ENCODE measurements at places on chromosomes 7 and 10.

- DNase-seq = no peak
Measured at GRCh38 chr10:94282369-94282768, 80.4 kb downstream of the NOC3L start.

DNA sequence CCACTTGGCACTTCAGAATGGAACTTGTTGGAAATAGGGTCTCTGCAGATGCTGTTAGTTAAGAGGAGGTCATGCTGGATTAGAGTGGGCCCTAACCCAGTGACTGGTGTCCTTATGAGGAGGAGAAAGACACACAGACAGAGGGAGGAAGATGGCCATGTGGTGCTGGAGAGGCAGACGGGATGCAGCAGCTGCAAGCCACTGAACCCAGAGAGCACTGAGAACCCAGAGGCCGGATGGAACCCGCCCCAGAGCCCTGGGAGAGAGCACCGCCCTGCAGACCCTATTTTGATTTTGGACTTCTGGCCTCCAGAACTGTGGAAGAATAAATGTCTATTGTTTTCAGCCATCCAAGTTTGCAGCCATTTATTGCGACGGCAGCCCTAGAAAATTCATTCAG is 58.0 kb upstream of the EBF3 start:
- no peak for DNase-seq

GRCh38 chr10:12348870-12349628 is at the start of gene CAMK1D:
Gene CAMK1D, plus strand, starts transcription at chr10:12349547.
- DNase-seq = no peak

- no peak for DNase-seq
Measured at GRCh38 chr10:119189811-119190282, 11.2 kb upstream of the PRDX3 start.

DNA sequence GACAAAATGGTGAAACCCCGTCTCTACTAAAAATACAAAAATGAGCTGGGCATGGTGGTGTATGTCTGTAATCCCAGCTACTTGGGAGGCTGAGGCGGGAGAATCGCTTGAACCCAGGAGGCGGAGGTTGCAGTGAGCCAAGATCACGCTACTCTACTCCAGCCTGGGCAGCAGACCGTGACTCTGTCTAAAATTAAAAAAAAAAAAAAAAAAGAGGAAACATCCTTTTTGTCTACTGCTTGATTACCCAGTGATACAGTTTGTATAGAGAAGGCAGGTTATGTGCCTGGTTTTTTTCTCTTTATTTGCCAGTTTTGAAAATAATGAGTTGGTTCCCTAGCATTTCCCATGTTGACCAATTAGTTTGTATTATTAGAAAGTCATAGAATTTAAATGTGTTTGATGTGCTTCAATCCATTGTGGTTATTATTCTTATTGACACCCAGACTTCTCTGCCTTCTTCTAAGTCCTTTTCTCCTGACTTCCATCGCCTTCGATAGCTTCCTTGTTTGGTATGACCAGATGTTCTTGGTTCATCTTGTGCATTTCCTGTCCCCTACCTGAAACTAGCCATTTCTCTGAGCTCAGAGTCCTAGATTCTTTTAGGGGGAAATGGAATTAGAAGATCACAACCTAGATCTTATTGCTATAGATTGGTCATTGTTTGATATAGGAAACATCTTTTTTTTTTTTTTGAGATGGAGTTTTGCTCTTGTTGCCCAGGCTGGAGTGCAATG is 43.2 kb downstream of the VKORC1L1 start:
- no peak for DNase-seq

GRCh38 chr7:37686556-37687345 is 3.2 kb downstream of the GPR141 start:
- DNase-seq = no peak

DNA sequence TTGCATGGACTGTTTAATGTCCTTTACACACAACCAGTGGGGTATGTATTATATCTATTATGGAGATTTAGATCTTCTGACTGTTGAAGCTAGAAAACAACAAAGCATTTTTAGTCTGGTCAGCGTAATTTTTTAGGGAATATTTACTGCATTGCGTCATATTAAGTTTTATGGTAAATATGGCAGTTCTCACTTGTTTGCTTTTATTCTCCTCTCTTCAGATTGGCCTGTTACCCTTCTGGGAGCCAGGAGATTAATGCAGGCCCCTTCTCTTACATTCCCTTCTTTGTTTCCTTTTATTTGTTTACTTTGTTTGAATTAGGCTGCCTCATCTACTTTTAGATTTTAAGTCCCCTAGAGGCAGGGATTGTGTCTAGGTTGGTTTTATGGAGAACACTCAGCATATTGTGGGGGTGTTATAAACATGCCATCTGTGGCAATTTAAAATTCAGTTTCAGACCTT is 13.8 kb downstream of the UBE2D1 start:
- no peak for DNase-seq

- no peak for DNase-seq
Measured at GRCh38 chr10:22803261-22803885, 89.0 kb upstream of the PIP4K2A start.

DNA sequence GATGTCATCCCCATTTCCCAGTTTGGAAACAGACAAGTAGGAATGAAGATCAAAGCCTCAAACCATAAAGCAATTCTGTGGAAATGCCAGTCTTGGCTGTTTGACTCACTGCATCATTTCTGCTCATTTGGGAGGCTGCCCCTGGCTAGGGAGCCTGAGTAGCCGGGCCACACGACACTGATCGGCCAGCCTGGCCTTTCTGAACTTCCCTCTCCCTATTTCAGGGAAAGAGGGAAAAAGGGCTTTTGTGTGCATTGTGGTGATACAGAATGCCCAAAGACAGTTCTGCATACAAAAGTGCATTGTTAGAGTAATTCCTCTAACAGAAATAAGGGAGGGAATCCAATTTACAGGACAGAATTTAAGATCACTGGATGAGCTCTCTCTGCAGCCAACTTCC is 41.7 kb upstream of the OPALIN start:
- no peak for DNase-seq

GRCh38 chr10:106479636-106480035 is 684.9 kb downstream of the SORCS1 start:
- DNase-seq = no peak

GRCh38 chr10:69268761-69269416 is 9.4 kb upstream of the HK1 start:
- DNase-seq = no peak

DNA sequence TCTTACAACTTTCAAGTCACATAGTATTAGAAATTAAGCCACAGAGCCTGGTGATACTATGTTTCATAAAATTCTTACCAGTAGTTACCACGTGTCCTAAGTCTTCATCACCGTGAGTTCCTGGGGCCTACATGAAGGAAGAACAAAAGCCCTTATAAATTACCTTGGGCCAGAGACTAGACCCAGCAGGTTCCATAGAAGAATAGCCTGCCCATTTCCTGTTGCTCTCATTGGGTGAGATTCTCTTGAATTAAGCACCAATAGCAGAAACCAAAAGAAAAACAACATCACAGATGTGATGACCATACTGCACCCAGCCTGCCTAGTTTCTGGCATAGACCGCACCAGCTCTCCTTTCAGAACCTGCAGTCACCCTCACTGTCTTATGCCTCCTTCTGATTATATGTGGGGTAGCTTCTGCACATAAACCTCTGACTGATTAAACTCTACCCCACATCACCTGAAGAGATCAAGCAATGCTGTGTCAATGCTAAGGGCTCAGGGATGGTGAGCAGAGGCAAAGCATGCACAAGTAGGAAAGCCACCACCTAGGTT is 18.0 kb upstream of the SEM1 start:
- DNase-seq = no peak

- no peak for DNase-seq
Measured at GRCh38 chr7:8747338-8747737, 313.9 kb downstream of the NXPH1 start.

- no peak for DNase-seq
Measured at GRCh38 chr10:27225642-27226257, 14.8 kb downstream of the ACBD5 start.

DNA sequence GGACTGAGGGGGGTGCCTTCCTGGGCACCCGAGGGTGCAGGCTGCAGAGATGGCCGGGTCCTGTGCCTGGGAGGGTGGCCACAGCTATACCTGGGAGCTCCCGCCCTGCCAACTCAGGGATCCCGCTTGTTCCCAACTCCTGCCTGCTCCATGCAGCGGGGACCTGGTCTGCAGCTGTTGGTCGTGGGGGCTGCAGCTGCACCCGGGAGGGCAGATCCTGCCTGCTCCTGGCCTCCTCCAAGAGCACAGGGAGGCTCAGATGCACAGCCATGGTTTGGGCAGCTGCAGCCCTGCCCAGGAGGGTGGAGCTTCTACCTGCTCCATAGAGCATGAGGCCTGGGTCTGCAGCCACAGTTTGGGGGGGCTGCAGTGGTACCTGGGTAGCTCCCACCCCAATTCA is 13.3 kb upstream of the TCTN3 start:
- DNase-seq = no peak

- no peak for DNase-seq
Measured at GRCh38 chr7:159127691-159128642, 16.7 kb downstream of the VIPR2 start.

GRCh38 chr10:122462533-122463465 is 1.4 kb downstream of the HTRA1 start:
- DNase-seq = no peak

GRCh38 chr7:29723599-29723998 is 82.7 kb upstream of the WIPF3 start:
- no peak for DNase-seq

- peak; percentile 33 for DNase-seq
Measured at GRCh38 chr7:96236198-96237039, 85.5 kb downstream of the SLC25A13 start.
